ENCODE measurements at places on chromosomes 6 and 20. TPM values are rescaled to one million over a fixed set of nuclear protein-coding genes. Genes with fewer than 3 reads are reported as not detected.
A peak's percentile ranks its signal among the peaks of the same experiment; 100 is the strongest.

Gene OPRM1
- not detected for total RNA-seq

Gene CAGE1
- total RNA-seq, result not detected

Gene GLP1R
- 0.10 TPM for total RNA-seq

Gene MAP7
- 12.6 TPM for total RNA-seq

Gene MAP1LC3A
- 18.1 TPM for total RNA-seq

Gene PKIB
- total RNA-seq, result 4.4 TPM

Gene CDC25B
- total RNA-seq, result 22.4 TPM

Gene DEFB132
- total RNA-seq, result not detected

DNA sequence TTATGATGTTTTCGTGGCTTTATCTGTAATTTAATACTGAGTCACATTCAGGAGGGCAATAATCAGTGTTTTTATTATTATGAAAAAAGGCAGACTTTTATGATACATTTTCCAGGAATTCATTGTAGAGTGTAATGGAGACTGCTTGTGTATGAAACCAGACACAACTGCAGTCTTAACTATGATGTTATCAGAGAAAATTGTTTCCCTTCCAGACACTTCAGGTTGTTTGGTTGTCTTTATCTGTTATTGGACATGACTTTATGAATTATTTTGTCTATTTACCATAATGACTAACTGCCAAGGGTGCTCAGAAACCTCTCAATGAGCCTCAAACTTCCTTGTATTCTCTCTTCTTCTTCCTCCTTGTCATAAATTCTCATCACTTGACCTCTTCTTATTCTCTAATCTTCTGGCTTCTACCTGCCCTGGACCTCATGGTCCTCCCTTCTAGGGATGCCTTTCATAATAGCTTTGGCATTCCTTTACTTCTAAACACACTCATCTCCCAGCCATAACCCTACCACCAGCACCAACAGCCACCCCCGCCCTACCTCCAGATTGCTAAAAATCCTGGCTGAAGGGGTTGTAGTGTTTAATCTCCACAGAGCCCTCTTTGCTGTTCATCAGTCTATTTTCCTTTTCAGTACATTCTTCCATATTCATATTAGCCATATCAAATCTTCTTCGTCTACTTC is 492.5 kb downstream of the CDKAL1 start:
- no peak for DNase-seq

DNA sequence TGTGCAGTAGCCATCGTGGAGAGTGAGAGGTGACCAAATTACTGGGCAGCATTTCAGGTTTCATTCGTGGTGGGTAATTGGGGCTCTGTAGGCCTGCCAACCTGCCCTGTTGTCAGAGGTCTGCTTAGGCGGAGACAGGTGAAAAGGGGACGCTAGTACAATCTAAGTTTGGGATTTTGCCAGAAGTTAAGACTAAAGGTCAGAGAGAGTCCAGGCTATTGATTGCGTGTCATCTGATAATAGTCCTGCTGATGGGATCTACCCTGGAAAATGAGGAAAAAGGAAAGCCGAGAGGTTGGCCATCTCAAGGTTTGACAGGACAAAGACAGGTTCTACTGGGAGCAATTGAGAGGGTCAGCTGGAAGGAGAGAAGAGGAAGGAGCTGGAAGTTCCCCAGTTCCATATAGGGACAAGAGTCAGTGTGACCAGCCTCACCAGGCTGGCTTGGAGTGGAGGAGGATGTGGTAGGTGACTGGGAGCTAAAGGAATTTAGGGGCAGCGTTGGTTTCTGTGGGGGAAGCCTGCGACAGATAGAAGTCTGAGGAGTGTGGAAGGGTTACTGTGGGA is 10.9 kb downstream of the ARFGEF2 start:
- DNase-seq, result no peak

- no peak for DNase-seq
Observed at GRCh38 chr20:34888468-34888867, 12.1 kb downstream of the ACSS2 start.

DNA sequence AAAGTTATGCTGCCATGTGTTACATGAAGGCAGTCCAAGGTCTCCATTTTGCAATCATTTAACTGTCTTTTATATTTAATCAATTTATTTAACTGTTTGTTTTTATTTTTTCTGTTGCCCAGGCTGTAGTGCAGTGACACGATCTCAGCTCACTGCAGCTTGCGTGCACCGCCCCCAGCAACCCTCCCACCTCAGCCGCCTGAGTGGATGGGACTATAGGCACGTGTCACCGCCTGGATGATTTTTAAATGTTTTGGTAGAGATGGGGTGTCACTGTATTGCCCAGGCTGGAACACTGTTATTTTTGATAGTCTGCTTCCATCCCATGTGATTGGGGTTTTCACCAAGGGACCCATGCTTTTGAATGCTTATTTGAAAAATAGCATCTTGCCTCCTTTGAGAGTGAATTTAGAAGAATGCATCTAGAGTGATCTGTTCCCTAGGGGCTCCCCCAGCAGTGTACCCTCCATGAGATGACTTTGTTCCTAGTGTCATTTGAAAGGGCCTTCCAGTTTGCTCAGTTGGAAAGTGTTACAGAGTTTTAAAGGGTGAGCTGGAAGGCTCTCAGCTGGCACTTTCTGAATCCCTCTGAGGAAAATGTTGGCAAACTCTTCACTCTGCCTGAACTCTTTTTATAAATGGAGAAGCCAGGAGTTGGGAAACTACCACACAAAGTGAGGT is 143.4 kb downstream of the JARID2 start:
- DNase-seq, result no peak

- DNase-seq, result no peak
Observed at GRCh38 chr20:31515775-31516107, 1.5 kb downstream of the HM13 start.

GRCh38 chr6:163444077-163444476 is 29.6 kb downstream of the QKI start:
- no peak for DNase-seq

- no peak for DNase-seq
Observed at GRCh38 chr20:1345030-1345755, 16.3 kb upstream of the SDCBP2 start.

- peak; percentile 39 for DNase-seq
Observed at GRCh38 chr6:81562169-81562568, 190.3 kb downstream of the TENT5A start.

GRCh38 chr20:59705651-59706399 is 101.5 kb downstream of the PHACTR3 start:
- DNase-seq, result no peak

DNA sequence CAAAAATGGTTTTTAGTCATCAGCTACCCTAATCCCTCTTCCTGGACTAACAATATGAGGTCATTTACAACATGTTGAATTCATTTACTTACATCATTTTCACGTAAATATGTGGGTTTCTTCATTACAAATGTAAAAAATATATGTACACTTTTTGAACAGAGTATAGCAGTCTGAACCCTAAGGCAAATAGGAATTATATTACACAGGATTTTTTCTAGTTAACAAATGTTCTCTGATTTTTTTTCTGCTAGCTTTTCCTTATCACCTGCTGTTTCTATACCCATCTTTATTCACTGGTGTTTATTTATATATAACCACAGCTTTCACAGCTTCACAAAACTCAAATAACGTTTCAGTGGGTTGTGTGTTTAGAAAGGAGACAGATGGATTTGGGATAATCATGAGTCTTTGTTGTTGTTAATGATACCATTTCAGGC is 21.0 kb upstream of the CD2AP start:
- DNase-seq, result no peak

- no peak for DNase-seq
Observed at GRCh38 chr6:31423550-31423949, 20.2 kb downstream of the MICA start.

- no peak for DNase-seq
Observed at GRCh38 chr6:154624038-154624599, 109.1 kb upstream of the SCAF8 start.

GRCh38 chr20:50121858-50122271 is 8.9 kb upstream of the UBE2V1 start:
- DNase-seq, result no peak
